ENCODE measurements at places on chromosomes 7 and 10. TPM values are rescaled to one million over a fixed set of nuclear protein-coding genes. Genes with fewer than 3 reads are reported as not detected.

DNA sequence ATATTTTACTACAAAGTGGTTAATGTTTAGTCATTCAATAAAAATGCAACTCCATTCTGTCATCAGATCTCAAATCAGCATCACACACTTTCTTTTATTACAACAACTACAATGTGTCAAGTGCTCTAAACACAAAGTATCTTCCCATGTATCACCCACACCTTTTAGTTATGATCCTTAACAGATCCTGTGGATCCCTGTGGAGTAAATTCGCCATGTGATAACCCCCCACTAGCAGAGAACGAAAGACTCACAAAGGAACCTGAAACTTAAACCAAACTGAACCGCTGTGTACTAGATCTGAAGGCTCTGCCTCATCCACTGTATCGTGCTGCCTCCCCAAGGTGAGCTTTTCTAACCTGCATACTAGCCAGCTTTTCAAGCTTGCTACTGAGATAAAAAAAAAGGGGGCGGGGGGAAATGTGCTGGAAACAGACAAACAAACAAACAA, 1.7 kb downstream of the DPY19L1 start:
- no peak for ATAC-seq

Gene TACR2
- 68.4 TPM for total RNA-seq

- ATAC-seq, result no peak
These were observed 41.7 kb upstream of the NRF1 start for GRCh38 chr7:129569811-129570215.

GRCh38 chr7:13988065-13988464, 1.4 kb downstream of the ETV1 start:
- ATAC-seq, result no peak

GRCh38 chr7:130397758-130398073, 17.4 kb downstream of the CPA1 start:
- no peak for ATAC-seq

DNA sequence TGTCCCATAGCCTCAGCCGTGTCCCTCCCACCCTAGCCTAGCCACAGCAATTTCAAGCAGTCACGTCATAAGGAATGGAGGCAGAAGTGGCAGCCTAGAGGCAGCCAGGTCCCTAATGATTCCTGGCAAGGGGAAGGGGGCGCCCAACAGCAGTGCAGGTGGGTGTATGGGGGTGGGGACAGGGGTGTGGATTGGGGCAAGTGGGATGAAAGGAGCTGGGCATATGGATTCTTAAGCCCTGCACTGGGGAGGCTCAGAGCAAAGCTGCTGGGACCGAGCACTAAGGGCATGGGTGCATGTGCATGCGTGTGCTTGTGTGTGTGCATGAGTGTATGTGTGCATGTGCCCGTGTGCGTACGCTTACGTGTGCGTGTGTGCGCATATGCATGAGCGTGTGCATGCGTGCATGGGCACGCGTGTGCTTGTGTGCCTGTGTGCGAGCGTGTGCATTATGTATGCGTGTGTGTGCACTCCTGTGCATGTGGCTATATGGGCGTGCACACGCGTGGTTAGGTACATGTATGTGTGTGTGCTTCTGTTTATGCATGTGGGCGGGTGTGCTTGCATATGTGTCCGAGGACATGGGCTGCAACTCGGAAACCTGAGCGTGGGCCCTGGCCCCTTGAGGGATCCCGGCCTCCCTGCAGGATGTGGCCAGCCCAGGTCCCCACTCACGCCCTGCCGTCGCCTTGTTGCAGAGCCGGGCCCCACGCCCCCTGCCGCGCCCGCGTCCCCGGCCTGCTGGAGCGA, 34.1 kb downstream of the SH2B2 start:
- ATAC-seq, result no peak

Gene OR2A42
- not detected for total RNA-seq

Gene TMEM176B
- 69.3 TPM for total RNA-seq

Gene SMC3
- 44.4 TPM for total RNA-seq

DNA sequence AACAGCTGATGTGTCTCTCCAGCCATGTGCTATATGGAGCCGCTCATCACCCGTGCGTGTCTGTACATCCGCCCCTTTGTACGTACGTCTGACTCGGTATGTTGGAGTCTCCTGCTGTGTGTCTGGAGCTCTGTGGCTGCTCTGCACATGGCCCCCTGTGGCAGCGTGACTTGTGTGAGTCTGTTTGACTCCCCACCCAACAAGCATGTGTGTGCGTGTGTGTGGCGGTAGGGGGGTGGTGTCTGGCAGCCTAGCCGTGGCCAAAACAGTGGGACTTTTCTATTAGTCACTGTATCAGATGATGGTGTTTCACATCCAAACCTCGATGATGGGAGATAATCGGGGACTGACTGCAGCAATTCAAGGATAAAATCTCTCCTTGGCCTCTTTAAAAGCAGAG, 94.1 kb downstream of the COL13A1 start:
- peak; percentile 23 for ATAC-seq

DNA sequence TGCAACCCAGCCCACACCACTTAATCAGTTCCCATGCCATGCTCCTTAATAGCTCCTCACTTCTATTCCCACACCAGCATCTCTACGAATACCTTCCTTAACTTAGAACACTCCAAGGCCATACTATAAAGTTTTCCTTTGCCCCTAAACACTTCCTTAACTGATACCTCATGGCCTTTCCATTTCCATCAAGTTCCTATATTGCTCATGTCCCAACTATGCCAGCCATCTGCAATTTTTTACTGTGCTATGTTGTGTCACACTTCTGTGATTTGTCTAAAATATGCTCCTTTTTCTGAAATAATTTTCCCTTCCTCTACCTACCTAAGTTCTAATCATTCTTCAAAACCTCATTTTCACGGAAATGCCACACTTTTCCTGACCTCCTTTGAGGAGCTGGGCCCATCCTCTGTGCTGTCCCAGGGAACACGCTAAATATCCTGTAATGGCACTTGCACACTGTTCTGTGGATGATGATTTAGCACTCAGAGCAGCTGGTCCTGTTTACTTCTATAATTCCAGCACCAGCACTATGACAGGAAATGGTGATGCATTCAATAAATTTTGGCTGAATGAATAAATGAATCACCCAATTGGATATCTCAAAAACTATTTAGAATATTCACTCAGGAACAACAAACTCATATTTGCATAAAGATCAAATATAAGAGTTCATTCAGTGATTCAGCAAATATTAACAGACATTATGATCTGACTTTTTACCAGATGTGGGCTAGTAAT, 266.5 kb upstream of the HGF start:
- no peak for ATAC-seq

- ATAC-seq, result no peak
These were observed 17.6 kb upstream of the GPR146 start for GRCh38 chr7:1026721-1027161.

Gene PLCE1
- 18.8 TPM for total RNA-seq

GRCh38 chr7:44845451-44845850, 2.4 kb downstream of the H2AZ2 start:
- ATAC-seq, result no peak

DNA sequence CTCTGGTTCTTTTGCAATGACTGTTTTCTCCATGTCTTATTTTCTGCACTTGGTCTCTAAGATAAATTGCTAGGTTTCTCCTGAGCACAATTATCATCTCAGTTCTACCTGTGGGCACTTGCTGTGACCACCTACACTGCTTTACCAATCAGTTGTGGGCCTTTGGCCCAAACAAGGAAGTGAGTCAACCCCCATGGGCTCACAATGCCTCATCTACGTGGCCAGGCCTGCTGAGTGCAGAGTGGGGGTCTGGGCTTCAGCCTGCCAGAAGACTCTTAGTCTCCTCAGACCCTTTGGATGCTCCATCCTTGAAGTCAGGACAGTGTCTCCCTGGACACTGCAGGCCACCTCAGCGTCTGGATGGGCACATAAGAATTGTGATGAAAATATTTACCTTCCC, 20.3 kb downstream of the SCART1 start:
- ATAC-seq, result no peak

GRCh38 chr7:34087892-34088891, 182.9 kb downstream of the BMPER start:
- ATAC-seq, result peak; percentile 28

DNA sequence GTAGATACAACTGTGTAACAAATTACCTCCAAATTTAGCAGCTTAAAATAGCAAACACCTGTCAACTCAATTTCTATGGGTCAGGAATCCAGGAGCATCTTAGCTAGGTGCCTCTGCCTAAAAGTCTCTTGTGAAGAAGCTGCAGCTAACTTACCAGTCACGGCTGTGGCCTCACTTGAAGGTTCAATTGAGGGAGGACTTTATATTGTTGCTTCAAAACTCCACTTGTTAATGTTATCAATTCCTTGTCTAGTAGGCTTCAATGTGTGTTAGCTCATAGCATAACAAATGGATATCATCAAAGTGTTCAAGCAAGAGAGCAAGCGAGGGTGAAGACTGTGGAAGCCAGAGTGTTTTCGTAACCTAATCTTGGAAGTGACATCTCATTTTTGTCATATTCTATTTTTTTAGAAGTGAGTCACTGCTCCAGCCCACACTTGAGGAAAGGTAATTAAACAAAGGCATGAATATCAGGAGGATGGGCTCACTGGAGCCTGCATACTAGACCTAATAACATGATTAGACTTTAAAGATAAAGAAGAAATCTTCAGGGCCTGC, 172.9 kb downstream of the SPAG6 start:
- no peak for ATAC-seq

GRCh38 chr10:101405001-101405400, 51.0 kb downstream of the BTRC start:
- no peak for ATAC-seq

- no peak for ATAC-seq
These were observed 747.1 kb upstream of the GALNT17 start for GRCh38 chr7:70384891-70385290.

Gene HTRA1
- 137 TPM for total RNA-seq

Gene NAT16
- total RNA-seq, result not detected

Gene GPR15LG
- 10.1 TPM for total RNA-seq

Gene FMC1
- 18.2 TPM for total RNA-seq

Gene AQP1
- 544 TPM for total RNA-seq

GRCh38 chr7:153103202-153103601, 343.6 kb downstream of the ACTR3B start:
- ATAC-seq, result no peak

- no peak for ATAC-seq
These were observed 180.0 kb upstream of the AHR start for GRCh38 chr7:17118412-17118811.

GRCh38 chr7:125555916-125556315, 626.3 kb upstream of the POT1 start:
- ATAC-seq, result no peak

DNA sequence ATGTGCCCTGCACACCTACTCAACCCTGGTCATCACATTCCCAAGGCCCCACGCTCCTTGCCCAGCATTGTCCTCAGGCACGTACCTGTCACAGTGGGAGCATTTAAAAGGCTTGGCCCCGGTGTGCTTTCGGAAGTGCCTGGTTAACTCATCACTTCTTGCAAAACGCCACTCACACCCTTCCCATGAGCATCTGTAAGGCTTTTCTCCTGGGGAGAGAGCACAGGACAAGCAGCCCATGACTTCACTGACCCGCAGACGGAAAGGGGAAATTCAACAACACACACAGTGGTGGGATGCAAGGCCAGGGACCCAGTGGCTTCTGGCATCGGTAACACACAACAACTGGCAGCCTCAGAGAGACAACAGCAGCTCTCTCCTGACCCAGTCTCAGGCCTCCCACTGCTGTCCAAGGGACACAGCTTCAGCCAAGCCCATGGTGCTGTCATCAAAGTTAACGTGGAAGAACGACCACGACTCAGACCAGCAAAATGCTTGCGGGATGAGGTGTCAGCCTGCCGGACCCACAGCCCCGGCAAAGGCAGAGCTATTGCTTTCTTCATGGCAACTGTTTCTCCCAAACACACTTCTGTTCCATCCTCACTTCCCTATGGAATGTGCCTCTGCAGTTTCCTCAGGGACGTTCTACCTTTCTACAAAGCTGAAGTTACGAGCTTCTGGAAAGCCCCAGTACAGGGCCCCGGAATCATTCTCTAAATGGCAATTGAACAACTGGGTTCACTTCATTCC, 4.8 kb downstream of the KLF6 start:
- no peak for ATAC-seq

GRCh38 chr7:103791894-103792293, 197.6 kb downstream of the RELN start:
- ATAC-seq, result no peak

- peak; percentile 78 for ATAC-seq
These were observed 33.1 kb upstream of the GALNT11 start for GRCh38 chr7:151992375-151992774.

Gene GPR158
- total RNA-seq, result 0.07 TPM

DNA sequence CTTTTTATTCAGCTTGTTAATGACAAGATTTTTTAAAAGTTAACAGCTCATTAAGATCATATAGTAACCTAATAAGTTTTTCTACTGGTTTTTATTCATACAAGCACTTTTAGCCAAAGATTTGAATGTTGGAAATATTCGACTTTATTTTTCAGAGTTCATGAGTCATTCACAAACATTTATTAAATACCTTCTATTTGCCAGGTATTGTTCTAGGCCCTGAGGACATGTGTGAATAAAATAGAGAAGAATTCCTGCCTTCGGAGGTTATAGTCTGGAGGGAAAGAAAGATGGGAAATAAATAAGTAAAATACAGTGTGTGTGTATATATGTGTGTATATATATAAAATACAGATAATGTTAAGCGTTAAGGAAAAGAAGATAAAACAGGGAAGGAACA, 31.5 kb downstream of the BTAF1 start:
- no peak for ATAC-seq

DNA sequence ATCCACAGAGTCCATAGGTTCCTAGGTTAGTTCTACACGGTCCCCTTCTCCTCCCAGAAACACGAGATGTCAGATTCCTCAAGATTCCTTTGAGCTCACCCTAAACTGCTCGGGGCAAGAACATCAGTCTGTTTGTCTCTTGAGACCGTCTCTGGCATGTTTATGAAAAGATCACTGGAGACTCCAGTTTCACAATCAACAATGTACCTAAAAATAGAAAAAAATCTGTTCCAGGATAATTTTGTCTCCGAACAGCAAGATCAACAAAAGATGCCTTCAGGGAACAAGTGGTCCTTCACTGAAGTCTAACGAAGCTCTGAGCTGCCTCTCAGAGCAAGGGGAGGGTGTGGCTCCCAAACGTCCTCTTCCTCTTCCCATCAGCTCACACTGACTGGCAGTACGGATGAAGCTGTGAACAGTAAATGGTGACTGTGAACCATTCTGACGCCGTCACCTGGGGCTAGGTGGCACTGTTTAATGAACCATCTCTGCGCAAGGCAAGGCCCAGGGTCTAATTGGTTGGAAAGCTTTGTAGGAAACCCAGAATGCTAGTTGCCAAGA, 156.2 kb upstream of the LYZL1 start:
- no peak for ATAC-seq

- no peak for ATAC-seq
These were observed 68.0 kb downstream of the GBF1 start for GRCh38 chr10:102313221-102313896.

Gene PRKG1
- total RNA-seq, result 27.5 TPM

DNA sequence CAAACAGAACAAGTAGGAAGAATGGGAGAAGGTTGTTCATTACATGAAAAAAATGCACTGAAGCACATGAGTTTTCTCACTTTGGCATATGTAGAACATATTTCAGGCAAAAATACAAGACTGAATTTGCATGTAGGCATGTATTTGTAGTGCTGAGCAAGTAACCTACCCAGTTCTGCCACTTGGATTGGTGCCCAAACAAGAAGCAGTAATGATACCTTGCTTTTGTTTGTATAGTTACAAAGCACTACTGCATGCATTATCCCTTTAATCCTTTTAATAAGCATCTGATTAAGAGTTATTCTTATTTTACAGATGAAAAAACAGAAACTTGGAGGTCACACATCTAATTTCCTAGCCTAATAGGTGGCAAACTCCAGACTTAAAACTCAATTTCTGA, 23.1 kb upstream of the CTTNBP2 start:
- ATAC-seq, result no peak

- ATAC-seq, result no peak
These were observed 6.8 kb downstream of the ITGA8 start for GRCh38 chr10:15712883-15713282.

Gene FOXI2
- not detected for total RNA-seq
